Tongue (tissue), 3 donors: ENCODE measurements at places on chromosomes 5 and 9. TPM values are rescaled to one million over a fixed set of nuclear protein-coding genes. Genes with fewer than 3 reads are reported as not detected.

DNA sequence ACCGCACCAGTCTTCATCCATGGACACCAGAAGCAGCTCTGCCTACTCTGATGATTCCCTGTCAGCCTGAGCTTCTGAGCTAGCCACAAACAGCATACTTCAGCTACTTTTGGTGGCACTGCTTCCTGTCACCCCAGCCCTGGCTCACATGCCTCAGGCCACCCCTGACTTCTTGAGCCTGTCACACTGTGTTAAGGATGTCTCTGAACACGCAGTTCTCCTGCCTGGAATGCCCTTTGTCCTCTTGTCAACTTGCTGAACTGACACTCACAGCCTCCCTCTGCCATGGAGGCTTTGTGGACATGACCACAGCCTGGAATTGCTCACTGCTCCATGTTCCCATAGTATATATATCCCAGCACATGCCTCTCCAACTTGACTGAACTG lies 7.2 kb downstream of the MACROH2A1 start:
- DNase-seq = no peak

- DNase-seq = no peak
Measured at GRCh38 chr5:72160329-72160728, 53.1 kb downstream of the MAP1B start.

DNA sequence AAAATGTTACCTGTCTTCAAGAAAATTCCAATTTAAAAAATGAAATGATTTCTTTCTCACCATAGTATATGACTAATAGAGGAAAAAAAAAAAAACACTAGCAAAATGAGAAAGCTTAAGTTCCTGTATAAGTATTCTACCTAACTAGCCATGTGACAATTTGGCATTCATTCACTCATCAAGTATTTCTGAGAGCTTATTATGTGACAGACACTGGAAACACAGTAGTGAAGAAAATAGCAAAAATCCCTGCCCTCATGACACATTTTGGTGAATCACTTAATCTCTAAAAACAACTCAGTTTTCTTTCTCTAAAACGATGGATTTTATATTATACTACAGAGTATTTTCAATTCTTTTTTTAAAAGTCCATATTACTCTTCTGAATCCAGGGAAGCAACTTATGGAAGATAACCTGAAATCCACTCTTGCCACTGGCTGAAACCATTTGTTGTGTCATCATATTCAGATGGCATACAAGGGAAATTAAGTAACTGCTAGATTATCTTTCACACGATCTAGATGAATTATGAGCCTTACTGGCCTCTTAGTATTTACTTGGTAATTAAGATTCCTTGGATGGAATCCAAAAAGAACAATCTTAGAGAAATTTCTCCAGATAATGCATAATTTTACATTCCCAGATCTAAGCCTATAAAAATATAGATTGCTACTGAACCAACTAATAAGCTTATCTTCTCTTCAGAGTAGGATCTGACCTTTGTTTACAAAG lies 5.5 kb downstream of the PTBP3 start:
- DNase-seq = no peak

- DNase-seq = no peak
Measured at GRCh38 chr9:129333617-129334104, 155.6 kb upstream of the IER5L start.

The TBCA gene
- total RNA-seq = 91.3 TPM

The FOXD4L4 gene
- not detected for total RNA-seq
